Inflammatory macrophage treated with lipopolysaccharide for 1 hour (primary cell): ENCODE measurements at places on chromosomes 6 and 20.

GRCh38 chr6:35181933-35182612 lies 31.7 kb upstream of the SCUBE3 start:
- DNase-seq, result no peak

DNA sequence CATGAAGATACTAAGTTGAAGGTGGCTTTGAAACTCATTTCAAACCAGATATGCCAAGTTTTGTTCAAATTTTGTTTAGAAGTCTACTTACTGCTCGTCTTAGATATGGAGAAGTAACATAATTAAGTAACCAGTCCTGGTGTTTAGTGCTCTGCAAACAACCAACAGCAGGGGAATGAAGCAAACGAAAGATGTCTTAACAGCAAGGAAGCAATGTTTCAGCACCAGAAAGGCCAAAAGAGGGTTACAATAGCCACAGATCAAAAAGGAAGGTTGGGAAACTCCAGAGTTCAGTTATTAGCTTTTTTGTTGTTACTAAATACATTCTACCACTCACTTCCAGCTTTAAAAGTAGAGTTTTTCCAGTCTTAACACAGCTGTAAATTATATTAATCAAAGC lies 45.1 kb downstream of the LHFPL5 start:
- peak; percentile 76 for DNase-seq

GRCh38 chr6:149541139-149541538 lies 4.7 kb downstream of the PPIL4 start:
- DNase-seq, result no peak

DNA sequence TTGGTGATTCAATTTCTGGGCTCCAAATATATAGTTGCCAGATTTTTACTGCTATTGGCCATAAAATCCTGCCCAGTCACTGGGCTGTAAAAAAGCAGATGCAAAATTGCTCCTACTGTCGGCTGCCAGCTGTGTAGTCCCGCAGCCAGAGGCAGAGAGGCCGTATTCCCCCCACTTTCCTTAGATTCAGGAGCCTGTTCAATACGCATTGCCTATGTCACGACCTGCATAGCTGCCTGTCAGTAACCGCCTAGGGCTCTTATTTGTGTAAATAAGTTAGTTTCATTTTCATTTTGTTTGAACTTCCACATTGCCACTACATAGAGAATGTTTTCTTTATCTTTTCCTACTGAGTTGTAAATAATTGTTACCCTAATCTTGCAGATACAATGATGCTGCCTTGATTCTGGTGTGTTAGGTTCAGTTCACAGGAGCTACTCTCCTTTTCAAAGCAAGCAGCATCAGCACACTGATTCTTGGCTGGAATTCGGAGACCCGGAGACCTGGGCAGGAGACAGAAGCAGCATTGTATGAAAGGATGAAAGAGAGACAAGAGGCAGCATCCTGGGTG lies 46.0 kb upstream of the UST start:
- DNase-seq, result peak; percentile 66

DNA sequence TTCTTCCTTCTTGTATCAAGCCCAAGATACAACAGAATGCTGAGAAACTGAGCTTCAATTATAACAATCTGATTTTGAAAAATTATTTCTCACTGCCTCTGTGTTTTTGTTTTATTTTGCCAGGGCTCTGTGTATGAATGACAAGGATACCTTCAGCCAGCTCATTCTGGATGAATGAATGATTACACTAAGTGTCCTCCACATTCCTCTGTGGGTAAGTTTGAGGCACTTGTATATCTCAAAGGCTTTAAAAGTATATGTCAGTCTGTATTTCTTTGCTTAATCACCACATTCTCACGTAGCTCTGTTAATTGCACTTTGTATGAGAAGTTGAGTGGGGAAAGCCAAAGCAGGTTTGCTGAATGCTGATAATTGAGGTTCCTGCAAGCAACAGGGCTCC lies 95.1 kb downstream of the TIAM2 start:
- no peak for DNase-seq

DNA sequence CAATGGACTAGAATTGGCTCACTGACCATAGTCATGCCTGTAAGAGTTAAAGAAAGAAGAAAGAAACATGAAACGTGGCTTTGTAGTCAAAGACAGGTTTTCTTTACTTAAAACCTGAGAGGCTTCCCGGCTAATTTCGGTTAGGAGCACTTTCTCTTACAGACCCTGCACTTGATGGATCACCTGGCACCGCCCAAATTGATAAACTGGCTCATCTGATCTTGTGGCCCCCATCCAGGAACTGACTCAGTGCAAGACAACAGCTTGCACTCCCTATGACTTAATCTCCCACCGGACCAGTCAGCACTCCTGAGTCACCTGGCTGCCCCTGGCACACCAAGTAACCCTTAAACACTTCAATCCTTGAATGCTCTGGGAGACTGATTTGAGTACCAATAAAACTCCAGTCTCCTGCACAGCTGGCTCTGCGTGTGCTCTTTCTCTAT lies 12.3 kb downstream of the TMEM14B start:
- DNase-seq, result no peak

GRCh38 chr6:36671687-36672375 lies 6.7 kb upstream of the CDKN1A start:
- no peak for DNase-seq

GRCh38 chr20:63775096-63775978 lies 35.8 kb downstream of the SLC2A4RG start:
- no peak for DNase-seq

GRCh38 chr6:90100059-90100665 lies 196.5 kb downstream of the BACH2 start:
- DNase-seq, result no peak

DNA sequence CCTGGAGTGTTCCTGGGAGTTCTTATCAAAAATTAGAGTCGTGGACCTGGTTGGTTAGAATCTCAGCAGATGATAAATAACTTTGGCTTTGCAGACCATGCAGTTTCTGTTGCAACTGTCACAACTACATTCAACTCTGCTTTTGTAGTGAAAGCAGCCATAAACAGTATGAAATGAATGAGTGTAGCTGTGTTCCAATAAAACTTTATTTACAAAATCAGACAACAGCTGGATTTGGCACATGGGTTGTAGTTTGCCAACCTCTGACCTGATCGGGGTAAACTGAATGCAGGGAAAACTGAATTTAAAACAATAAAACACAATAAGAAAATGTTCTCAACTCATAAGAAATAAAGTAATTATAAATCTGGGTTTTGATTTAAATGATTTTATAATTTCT lies 513.8 kb downstream of the CDKAL1 start:
- no peak for DNase-seq

DNA sequence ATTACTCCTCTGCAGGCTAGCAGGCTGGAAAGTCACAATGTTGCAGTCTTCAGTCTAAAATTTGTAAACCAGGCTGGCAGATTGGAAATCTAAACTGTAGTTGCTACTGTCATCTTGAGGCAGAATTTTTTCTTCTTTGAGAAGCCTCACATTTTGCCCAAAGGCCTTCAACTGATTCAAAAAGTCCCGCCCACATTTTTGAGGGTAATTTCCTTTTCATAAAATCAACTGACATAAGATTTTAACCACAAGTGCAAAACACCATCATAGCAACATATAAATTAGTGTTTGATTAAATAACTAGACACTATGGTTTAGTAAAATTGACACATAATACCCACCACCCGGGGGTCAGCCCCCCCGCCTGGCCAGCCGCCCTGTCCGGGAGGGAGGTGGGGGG lies 28.4 kb downstream of the HLA-C start:
- DNase-seq, result no peak

GRCh38 chr20:50318710-50319109 lies 128.1 kb downstream of the CEBPB start:
- DNase-seq, result peak; percentile 92

DNA sequence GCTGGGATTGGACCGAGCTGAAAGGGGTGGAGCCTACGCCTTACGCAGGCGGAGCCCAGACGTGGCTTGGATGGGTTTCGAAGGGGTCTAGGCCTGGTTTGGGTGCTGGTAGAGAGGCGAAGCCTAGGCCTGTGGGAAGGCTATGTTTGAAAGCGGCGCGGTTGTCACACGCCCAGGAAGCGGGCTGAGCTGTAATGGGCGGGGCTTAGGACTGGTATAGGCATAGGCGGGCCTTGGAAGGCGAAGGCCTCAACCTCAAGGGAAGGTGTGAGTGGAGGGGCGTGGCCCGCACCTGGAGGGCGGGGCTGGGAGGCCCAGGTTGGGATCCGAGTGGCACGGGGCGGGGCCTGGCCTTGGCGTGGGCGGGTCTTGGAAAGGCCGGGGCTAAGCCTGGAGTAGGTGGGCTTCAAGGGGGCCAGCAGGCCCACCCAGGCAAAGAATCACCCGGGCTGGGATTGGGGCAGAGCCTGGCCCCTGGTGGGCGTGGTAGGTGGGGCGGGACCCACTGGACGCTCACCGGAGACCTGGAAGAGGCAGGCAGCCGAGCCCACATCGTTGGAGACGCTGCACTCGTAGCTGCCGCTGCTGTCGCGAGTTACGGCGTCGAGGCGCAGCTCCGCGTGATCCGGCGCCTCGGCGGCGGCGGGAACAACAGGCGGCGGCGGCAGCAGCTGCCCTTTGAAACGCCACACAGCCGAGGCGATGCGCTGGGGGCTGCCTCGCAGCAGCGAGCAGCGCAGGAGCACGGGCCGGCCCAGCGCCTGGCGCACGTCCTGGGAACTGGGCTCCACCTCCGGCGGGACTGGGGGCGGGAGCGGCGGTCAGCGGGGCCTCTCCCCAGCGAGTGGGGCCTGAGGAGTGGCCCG lies 49.0 kb downstream of the MDGA1 start:
- DNase-seq, result no peak
